CD4-positive, CD25-positive, alpha-beta regulatory T cell (primary cell): ENCODE measurements at places on chromosomes 6 and 20.

GRCh38 chr6:111952821-111953540 is 79.7 kb upstream of the FYN start:
- DNase-seq = no peak

- DNase-seq = no peak
Observed at GRCh38 chr20:4802527-4802926, 80.8 kb downstream of the PRND start.

DNA sequence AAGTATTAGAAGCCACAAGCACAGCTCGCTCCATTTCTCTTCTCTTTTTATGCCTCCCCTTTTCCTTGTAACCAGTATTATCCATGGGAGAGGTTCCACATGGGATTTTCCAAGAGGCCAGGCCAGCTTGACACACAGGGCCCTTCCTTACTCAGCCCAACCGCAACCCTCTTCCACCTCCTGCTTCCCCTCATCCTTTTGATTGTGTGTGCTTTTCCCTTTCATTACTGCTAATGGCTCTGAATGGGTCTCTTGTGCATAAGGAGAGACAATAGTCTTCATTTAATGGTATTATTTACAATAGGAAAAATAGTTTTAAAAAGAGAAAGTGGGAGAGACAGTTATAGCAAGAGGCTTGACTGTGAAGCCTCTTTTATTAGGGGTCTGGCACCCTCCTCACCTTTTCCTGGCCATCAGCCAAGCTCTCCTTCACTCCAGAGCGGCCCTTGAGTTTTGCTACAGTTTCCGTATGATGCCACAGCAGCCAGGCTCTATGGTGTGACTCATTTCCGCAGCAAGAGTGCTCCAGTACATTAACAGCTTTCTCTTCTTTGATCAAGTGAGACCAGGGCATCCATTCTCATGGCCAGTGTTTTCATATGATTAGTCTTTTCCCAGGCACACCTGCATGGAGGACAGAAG is 579.5 kb downstream of the TFAP2B start:
- DNase-seq = no peak

DNA sequence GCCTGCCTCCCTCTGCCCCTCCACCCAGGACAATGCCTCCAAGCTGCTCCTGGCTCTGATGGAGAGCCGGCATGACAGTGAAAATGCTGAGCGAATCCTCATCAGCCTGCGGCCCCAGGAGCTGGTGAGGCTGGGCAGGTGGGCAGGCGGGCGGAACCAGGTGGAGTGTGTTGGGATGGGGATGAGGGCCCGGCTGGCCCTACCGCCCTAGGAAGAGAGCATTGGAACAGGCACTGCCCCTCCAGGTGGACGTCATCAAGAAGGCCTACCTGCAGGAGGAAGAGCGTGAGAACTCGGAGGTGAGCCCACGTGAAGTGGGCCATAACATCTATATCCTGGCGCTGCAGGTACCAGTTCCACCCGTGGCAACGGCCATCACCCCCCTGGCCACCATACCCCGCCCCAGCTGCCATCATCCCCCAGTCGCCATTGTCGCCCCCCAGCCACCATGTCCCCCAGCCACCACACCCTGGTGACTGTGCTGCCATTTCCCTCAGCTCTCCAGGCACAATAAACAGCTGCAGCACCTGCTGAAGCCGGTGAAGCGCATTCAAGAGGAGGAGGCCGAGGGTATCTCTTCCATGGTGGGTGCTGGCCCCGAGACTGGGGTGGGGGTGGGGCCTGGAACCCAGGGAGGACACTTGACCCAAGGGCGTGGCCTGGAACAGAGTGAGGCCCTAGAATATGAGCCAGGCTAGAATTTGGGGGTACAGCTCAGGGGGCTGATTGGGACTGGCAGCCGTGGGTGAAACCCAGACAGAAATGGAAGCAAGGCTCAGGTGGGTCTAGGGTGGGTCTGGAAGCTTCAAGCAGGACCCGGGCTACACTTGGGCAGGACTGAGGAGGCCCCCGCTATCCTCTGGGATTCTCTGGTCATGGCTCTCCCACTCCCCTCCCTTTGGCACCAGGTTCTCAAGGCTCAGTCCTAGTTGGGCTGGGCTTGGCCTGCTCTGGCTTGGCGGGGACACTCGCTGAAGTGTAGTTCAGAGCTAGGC is 24.2 kb downstream of the UQCC2 start:
- no peak for DNase-seq

DNA sequence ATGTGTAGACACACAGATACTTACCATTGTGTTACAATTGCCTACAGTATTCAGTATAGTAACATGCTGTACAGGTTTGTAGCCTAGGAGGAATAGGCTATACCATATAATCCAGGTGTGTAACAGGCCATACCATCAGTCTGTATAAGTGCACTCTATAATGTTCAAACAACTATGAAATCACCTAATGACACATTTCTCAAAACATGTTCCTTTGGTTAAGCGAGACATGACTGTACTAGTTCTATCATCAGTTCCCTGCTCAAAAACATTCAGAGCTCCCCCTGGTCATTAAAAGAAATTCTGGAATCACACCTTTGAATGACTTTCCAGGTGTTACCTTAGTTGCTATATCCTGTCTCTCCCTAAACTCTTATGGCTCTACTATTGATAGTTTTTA is 70.4 kb upstream of the SLC2A12 start:
- DNase-seq = no peak

DNA sequence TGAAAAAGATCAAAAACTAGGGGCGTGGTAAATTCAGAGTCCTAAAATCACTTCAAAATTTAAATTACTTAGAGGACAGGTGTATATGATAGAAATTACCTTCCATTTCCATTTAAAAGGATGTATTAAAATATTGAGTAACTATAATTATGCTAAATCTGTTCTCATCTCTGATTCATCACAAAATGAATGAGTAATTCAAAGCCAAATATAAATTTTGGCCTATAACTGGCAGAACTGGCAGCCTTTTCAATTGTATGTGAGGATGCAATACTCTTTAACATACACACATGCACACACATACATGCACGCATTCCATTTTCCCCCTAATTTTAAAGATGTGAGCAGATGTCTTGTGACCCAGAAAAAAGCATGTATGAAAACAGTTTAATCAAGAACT is 194.6 kb downstream of the EPM2A start:
- DNase-seq = no peak

DNA sequence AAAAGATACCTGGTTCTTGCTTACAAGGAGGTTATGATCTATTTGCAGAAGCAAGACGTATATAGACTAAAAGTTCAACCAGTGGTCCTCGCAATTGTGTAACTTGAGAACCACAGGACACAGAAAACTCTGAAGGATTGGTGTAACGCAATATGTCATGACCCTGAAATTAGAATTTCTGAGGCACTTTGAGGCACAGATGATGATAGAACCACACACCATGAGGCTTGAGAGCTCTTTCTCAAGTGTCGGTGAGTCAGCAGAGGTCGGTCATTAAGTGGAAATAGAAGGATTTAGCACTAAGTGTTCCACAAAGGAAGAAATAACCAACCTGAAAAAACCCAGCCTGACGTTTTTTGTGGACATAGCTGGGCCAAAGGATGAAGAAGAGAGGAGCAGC is 15.3 kb upstream of the CCN2 start:
- no peak for DNase-seq

DNA sequence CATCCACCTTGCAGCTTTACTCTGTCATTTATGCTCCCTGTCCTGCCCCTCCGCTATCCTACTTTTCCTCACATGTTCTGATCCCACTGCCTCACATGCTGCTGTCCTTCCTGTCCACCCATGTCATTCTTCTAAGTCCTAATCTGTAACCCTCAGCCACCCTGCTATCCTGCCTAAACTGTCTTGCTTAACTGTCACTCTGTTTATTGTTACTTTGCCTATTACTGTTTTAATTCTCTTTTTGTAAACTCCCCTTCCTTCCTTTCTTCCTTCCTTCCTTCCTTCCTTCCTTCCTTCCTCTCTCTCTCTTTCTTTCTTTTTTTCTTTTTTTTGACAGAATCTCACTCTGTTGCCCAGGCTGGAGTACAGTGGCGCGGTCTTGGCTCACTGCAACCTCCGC is 1.4 kb downstream of the CUL9 start:
- no peak for DNase-seq

GRCh38 chr6:135212935-135213334 is 31.8 kb downstream of the MYB start:
- no peak for DNase-seq
